Uterus (tissue), 4 donors: ENCODE measurements at places on chromosomes 6 and 20. TPM values are rescaled to one million over a fixed set of nuclear protein-coding genes. Genes with fewer than 3 reads are reported as not detected.

FAM209B gene
- not detected for total RNA-seq

NOX3 gene
- not detected for total RNA-seq

RNF217 gene
- total RNA-seq, result 23.1 TPM

CALHM4 gene
- total RNA-seq, result not detected

DEFB132 gene
- total RNA-seq, result not detected

DEFB124 gene
- total RNA-seq, result not detected

HLA-DOA gene
- 34.1 TPM for total RNA-seq

ZSCAN16 gene
- 1.8 TPM for total RNA-seq

PDE7B gene
- 16.5 TPM for total RNA-seq

GRCh38 chr6:142481466-142481865 lies 179.7 kb downstream of the ADGRG6 start:
- DNase-seq, result no peak

DNA sequence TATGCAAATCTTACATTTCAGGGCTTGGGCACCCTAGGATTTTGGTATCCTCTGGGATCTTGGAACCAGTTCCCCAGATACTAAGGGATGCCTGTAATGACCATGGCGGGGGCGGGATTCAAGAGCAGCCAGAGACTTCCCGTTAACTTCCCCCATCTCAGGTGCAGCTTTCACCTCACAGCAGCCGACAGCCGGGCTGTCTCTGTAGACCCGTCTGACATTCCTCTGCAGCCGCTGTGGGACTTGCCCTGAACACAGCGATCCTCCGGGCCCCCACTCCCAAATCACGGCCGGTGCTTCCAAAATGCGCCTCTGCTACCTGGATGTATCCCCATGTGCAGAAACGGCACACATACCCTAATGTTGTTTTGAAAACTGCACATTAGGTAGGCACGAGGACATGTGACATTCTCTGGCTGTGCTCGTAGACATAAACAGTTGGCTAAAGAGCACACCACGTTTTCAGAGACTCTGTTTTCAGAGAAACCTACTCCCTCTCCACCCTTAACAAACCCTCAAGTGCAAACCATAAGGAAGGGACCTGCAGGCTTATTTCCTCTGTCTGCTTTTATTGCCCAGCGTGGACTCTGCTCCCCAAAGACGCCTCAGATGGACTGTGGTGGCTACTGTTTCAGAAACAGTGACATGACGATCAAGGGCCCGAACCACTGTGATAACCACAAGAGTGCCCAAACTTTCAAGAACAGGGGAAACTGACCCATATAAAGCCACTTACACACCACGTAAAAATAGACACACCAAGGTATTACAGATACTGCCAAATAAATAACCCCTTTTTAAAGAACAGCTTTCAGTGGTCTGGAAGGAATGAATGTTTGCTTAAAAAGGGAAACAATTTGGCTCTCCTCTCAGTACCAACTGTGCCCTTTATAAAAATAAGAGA lies 72.9 kb upstream of the FOXC1 start:
- no peak for DNase-seq

DNA sequence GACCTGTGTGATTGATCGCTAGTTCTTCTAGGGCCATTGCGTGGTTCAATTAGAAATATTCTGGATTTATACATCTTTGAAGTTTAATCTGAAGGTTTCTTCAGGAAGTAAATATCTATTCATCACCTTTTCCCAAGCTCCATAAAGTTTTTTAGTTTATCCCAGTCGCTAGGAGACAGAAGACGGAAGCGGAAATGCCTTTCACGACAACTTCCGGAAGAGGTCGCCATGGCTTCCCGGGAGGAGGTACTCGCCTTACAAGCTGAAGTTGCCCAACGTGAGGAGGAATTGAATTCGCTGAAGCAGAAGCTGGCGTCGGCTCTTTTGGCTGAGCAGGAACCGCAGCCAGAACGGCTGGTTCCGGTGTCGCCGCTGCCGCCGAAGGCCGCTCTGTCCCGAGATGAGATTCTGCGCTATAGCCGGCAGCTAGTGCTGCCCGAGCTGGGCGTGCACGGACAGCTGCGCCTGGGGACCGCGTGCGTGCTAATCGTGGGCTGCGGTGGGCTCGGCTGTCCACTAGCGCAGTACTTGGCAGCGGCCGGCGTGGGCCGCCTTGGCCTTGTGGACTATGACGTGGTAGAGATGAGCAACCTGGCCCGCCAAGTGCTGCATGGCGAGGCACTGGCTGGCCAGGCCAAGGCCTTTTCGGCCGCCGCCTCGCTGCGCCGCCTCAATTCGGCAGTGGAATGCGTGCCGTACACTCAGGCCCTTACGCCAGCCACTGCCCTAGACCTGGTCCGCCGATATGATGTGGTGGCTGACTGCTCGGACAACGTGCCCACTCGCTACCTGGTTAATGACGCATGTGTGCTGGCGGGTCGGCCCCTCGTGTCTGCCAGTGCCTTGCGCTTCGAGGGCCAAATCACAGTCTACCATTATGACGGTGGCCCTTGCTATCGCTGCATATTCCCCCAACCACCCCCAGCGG lies at the start of gene MOCS3:
MOCS3 (plus strand) TSS at position 204 of the 928 bp plus-strand sequence; CDS start at position 229, 25 bp downstream.
- peak; percentile 85 for DNase-seq

GRCh38 chr6:14822679-14823078 lies 423.2 kb upstream of the JARID2 start:
- DNase-seq, result no peak

DNA sequence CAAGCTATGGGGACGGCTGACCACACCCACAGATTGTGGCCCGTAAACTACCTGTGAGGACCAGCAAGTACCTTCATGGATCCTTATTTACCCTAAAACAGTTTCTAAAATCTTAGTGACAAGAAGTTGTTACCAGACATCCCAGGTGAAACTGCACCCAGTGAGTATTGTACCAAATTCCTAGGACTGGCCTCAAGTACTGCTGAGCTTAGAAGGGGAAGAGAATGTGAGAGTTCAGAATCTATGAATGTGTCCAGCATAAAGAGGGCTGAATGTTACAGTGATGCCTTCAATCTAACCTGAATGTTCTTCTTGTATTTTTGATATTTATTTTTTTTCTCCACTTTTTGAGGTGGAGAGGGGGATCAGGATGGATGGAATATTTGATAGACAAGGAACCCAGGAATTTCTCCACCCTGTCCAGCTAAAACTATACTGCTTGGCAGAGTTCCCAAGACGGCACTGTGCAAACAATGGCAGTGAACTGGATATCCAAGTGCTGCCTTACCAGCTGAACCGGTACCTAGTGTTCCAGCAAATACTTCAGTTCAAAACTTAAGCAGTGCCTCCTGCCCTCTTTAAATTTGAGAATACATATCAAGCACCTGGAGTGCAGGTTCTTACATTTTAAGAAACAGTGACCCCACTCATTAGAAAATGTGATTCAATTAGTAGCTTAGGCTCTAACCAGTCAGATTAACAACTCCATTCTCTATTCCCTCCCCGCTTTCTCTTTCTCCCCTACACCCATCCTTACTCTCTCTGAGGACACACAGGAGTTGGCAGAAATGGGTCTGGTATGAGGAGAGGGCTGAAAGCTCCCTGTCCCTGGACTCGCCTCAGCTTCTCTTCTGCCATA lies 427.3 kb upstream of the FLRT3 start:
- no peak for DNase-seq

- no peak for DNase-seq
Observed at GRCh38 chr6:138926579-138926978, 61.5 kb downstream of the REPS1 start.

- no peak for DNase-seq
Observed at GRCh38 chr6:33168639-33169038, 23.6 kb downstream of the COL11A2 start.

DNA sequence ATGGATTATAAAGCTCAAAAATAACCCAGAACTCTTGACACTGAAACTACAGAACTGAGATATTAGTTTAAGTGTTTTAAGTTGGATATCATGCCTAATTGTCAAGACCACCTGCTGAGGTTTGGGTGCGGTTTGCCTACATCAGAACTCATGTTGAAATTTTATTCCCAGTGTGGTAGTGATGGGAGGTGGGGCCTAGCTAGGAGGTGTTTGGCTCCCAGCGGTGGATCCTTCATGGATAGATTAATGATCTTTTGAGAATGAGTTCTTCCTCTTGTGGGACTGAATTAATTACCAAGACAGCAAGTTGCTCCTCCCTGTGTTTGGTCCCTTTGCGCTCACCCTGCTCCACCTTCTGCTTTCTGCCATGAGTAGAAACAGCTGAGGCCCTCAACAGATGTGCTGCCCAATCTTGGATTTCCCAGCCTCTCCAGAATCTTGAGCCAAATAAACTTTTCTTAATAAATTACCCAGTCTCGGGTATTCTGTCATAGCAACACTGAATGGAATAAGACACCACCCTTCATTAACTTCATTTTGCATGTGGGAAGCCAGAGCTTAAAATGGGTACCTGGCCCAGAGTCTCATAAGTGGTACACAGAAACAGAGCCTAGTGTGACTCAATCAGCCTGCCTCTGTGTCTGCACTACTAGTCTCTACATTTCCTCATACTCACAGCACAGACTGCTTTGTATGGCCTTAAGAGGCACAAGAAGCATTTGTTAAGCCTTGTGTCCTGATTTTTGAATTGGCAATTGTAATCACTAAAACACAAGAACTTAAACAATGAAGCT lies 158.4 kb downstream of the IBTK start:
- DNase-seq, result no peak

DNA sequence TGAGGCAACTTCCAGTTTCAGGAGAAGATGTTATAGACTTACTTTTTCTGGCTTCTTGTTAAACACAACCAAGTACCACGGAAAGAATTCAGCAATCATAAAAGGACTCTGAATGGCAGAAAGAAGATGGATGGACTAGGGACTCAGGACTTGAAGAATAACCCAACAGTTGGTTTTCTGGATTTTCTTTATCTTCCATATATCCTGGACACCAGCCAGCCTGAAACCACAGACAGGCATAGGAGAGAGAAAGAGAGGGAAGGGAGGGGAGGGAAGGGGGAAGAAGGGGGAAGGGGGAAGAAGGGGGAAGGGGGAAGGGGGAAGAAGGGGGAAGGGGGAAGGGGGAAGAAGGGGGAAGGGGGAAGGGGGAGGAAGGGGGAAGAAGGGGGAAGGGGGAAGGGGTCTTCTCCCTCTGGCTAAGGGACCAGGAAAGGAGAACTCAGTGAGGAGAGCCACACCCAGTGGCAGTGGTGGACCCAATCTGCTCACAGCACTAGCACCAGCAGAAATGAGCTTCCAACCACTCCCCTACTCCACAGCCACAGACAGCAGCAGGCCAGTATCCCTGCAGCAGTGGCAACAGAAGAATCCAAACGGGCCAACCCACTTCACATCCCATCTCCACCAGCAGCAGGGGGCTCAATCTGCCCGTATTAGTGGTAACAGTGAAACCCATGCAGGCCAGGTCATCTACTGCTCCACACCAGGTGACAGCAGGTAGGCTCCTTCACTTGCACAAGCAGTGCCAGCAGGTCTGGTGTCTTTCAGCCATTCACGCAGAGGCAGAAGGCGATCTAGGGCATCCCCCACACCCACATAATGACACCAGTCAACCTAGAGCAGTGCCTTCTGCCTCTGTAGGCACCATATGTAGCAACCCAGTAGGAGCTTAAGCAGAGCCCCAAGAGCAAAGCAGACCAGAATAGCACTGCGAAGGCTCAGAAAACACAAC lies 78.6 kb downstream of the TRMT6 start:
- DNase-seq, result no peak

DNA sequence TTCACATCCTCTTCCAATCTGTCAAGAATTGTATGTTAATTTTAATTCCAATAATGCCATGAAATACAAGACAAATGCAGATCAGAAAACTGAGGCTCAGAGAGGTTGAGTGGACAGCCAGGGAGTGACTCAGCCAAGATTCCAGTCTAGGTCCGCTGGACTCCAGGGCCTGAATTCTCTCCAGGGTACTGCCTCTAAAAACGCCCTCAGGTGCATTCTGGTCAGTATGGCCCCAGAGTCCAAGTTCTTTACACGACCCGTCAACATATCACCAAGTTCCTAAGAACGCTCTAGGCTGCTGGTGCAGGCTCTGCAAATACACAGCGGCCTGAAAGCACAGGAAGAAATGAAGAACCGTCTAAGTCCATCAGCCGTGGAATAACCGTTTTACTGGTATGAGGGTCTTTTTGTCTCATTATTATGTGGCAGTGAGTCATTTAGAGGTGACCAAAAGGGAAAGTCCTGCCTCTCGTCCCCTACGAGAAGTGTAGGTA lies 709 bp upstream of the ASXL1 start:
- peak; percentile 29 for DNase-seq

DNA sequence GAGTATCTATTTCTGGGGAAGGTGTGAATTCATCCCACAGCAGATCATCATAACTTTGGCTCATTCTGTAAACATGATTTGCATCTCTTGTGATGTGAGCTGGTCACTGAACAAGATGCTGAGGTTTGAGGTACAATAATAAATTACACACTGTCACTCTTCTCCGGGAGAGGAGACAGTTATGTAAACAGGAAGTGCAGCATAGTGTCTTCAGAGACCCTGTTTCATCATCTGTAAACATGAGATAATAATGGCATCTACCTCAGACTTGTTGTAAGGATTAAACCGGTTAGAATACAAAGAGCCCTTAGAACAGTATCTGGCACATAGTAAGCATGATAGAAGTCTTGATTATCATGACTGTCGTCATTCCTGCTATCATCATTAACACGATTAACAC lies 125.2 kb downstream of the TBC1D7 start:
- DNase-seq, result no peak

- DNase-seq, result peak; percentile 32
Observed at GRCh38 chr6:169229615-169230321, 23.9 kb downstream of the THBS2 start.

DNA sequence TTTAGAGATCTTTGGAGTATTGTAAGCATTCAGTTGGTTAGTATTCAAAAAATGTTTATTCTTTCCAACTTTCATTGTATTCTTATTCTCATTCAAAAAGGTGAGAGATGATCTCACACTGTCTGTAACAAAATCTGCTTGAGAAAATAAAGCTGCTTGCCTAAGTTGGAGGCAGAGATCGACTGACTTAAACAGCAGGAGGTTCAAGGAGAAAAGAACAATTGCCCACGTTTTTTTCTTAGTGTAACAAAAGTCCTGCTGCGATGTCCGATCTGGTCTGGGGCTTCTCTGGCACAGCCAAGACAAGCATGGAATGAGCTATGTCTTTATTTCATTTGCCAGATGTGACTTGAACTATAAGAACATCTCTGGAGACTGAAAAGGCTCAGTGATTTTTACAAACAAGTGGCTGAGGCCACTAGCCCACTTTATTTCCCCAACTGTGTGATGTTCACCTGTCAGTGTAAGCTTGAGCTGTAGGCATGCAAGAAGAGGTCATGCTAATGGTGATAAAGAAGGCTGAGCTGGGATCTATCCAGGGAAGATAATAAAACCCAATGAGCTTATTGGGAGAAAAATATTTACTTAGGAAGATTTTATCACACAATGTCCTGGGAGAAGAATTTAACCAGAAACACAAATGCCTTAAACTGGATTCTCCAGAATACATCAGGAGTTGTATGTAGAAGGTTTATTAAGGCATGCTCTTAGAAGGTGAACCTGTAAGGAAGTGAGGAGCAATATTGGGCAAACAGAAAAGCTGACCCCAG lies 580.1 kb upstream of the BTBD3 start:
- no peak for DNase-seq

DNA sequence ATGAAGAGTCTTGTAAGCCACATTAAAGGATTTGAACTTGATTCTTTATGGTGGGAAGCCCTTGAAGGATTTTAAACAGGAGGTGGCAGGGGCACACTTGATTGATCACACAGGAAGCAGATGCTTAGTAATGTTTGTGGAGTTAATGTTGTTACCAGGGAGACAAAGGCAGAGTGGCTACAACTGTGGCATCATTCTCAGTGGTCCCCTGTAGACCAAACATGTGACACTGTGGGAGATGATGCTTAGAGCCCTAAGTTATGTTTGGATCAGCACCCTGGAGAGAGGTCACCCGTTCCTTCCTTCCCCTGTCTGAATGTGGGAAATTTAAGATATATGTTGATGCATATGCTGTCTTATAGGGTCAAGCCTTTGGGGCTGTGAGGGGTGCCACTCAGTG lies 53.2 kb downstream of the EIF2S2 start:
- DNase-seq, result no peak

- peak; percentile 46 for DNase-seq
Observed at GRCh38 chr6:5968817-5969734, 37.6 kb downstream of the NRN1 start.
